ENCODE measurements at places on chromosomes 3 and 15. TPM values are rescaled to one million over a fixed set of nuclear protein-coding genes. Genes with fewer than 3 reads are reported as not detected.

Gene UROC1
- not detected for total RNA-seq

Gene GOLGA6A
- not detected for total RNA-seq

Gene GP5
- total RNA-seq, result not detected

Gene KCTD6
- total RNA-seq, result 20.8 TPM

Gene NISCH
- 21.4 TPM for total RNA-seq

Gene VEPH1
- total RNA-seq, result 85.5 TPM

Gene MOBP
- total RNA-seq, result not detected

Gene SLC9A9
- 0.84 TPM for total RNA-seq

Data from RPMI7951 (cell line).